ENCODE measurements at places on chromosomes 1 and 21.

DNA sequence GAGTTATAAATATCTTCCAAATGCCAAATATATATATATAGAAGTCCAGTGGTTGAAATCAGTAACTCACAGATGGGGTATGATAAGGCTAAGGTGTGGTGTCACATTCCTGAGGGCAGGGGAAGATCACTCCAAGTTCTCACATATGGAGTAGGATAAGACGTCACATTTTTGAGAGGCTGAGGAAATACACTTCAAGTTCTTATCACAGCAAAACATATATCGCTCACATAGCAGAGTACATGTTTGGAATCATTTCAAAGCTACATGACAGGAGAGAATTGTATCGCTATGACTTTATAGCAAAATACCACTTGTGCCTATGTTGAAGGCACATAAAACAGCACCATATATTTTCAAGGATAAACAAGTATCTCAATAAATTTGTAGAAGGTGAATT, 55.1 kb downstream of the RBM11 start:
- DNase-seq = no peak

GRCh38 chr1:171715813-171716251, 26.0 kb downstream of the VAMP4 start:
- DNase-seq = no peak

- no peak for DNase-seq
These were observed 73.0 kb downstream of the DAP3 start for GRCh38 chr1:155761736-155762405.

- DNase-seq = no peak
These were observed 8.1 kb downstream of the MTHFR start for GRCh38 chr1:11797525-11798216.

- DNase-seq = peak; percentile 76
These were observed 34.8 kb upstream of the ZBTB40 start for GRCh38 chr1:22416555-22417454.

- DNase-seq = no peak
These were observed 297.5 kb downstream of the HHIPL2 start for GRCh38 chr1:222250376-222250775.

- no peak for DNase-seq
These were observed 565.3 kb upstream of the NEGR1 start for GRCh38 chr1:72847651-72848050.

- no peak for DNase-seq
These were observed 98.4 kb downstream of the TTLL7 start for GRCh38 chr1:83900524-83900923.

GRCh38 chr1:182631954-182632353, 27.8 kb upstream of the RGS16 start:
- DNase-seq = no peak

DNA sequence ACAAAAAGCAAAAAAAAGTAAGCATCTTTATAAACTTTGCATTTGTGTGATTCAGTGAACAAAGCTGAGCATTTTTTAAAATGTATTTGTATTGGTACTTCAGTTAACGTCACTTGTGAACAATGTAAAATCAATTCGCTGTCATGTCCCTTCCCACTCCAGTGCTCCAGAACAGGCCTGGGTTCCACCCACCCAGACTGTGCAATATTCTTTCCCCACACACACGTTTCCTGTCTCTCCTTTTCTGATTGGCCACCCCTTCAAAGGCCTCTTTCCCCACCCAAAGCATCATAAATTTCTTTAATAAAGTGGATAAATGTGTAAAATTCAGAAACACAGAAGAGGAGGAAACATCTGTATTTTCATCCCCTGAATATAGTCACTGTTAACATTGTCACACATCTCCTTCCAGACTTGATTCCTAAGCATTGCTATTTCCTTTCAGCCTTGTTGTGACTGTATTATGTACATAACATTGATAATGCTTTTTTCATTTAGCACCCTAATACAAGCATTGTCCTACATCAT, 12.0 kb downstream of the CLEC20A start:
- DNase-seq = no peak

- DNase-seq = no peak
These were observed 186.1 kb downstream of the CLEC20A start for GRCh38 chr1:178310685-178311105.

- DNase-seq = no peak
These were observed 123.0 kb downstream of the PCBP3 start for GRCh38 chr21:45766501-45766900.

DNA sequence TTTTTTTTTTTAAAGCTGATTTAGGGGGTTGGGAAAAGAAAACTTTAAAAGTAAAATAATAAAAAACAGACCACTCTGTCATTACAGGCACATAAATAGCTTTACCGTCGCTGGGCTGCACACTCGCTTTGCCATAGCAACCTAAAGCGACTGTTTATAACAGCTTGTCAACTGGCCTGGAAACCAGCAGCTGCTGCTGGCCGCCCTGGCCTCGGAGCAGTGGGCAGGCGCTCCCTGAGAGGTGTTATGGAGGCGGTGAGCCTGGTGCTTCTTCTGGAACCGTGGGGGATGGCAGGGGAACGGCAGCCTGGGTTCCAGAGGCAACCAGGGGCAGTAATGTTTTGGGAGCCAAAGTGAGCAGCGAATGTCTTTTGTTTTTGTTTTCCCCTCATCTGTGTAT, 45.7 kb downstream of the ATP2B4 start:
- DNase-seq = peak; percentile 90

- no peak for DNase-seq
These were observed 396.7 kb downstream of the PTPRU start for GRCh38 chr1:29632806-29633615.

GRCh38 chr1:42214447-42214871, 49.9 kb upstream of the GUCA2A start:
- DNase-seq = no peak

DNA sequence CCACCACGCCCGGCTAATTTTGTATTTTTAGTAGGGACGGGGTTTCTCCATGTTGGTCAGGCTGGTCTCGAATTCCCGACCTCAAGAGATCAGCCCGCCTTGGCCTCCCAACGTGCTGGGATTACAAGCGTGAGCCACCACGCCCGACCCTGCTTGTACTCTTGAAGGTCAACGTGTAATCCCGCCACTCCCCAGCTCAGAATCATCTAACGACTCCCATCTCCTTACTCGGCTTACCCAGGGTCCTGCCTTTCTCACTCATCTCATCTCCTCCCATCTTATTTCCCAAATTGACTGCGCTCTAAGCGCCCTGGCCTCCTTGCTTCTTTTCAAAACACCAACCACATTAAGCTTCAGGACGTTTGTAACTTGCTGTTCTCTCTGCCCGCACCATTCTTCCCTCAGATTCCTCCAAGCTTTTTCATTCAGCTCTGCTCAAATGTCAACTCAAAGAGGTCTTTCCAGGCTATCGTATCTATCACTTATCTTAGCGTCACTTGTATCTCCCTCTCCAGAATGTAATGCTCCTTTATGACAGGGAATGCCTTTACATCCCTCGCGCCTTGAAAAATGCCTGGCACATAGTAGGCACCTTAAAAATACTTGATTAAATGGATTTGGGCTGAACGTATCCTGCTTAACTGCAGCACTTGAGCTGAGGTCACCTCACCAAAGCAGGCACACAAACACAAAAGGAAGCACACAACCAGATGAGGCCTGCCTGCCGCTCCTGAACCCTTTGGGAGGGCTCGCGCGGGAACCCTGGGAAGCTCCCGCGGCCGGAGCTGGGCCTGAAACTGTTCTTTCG, 1.4 kb upstream of the USP1 start:
- DNase-seq = no peak

GRCh38 chr1:151972542-151973248, 21.0 kb downstream of the S100A10 start:
- DNase-seq = no peak

- peak; percentile 11 for DNase-seq
These were observed 89.5 kb upstream of the RUNX3 start for GRCh38 chr1:25019337-25020172.

DNA sequence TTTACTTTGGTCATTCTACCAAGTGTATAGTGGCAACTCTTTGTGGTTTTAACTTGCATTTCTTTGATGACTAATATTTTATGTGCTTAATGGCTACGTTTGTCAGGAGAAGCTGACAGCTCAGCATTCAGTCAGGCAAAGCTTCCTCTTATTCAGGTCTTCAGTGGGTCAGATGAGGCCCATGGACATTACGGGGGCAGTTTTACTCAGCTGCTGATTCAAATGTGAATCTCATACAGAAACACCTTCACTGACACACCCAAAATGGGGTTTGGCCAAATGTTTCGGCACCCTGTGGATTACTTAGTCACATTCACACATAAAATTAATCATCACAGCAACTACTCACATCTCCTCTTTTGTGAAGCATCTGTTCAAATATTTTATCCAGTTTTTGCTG, 104.9 kb upstream of the PLD5 start:
- DNase-seq = no peak

DNA sequence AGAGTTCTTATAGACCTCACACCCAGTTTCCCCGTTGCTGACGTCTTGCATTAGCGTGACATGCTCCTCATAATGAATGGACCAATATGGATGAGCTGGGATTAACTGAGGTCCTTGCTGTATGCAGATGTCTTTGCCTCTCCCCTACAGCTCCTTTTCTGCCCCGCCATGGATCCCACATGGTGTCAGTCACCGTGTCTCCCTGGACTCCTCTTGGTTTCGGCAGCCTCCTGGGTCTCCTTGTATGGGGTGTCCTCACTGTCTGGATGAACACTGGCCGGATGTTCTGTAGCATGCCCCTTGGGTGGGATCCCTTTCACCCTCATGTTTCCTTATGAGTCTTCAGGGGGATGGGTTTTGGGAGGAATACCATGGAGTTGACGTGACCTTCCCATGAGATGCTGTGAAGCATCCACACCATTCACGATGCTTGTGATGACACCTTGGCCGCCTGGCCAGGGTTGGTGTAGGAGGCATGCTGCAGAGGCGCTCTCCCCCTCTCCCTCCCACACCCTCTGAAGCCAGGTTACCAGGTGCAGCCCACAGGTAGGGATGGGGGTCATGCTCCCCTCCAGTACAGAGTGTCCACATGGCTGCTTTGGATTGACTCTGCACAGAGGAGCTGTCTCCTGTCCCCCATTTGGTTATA, 4.4 kb downstream of the GJC2 start:
- DNase-seq = no peak

DNA sequence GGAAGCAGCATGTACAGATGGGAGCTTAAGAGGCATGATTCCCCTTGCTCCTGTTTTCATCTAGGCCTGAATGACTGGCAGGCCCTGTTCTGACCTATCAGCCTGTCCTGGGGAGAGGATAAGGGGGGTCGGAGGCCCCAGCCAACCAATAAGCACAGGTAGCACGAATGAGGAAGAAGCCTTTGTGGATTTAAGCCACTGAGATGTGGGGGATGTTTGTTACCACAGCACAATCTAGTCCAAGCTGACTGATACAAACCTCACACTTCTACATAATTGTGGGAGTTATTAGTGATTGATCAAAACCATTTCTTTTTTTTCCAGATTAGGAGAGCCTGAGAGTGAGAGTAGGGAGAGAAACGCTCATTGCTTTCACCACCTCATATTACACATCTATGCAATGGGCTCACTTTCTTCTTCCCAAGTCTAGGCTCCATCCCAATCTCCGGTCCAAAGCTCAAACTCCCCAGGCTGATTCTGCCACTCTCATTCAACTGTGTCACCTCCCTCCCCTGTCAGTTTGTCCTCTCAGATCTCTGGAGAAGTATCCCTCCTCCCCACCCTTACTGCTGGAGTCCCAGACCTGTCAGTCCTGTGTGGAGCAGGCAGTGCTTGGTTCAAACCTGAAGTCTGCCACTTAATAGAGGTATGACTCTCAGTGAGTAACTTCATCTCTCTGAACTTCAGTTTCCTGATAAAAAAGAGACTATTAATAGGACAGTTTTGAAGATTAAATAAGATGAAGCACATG, 220.5 kb downstream of the PTPRU start:
- DNase-seq = no peak

DNA sequence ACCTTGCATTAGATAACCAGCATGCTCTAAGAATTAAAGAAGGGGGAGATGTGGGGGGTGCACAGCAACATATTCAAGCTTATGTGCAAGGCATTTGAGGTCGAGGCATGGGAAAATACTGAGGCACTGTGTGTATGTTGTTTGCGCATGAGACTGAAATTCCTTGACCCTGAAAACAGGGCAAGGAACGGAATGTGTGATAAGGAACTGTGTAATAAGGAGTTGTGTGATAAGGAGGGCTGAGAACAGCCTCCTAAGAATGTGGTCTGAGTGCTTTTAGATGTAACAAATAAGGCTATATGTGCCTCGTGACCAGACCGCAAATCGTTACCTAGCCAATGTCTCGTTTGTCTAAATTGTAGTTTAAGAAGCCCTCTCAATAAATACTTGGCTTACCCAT, 26.5 kb upstream of the ITLN1 start:
- no peak for DNase-seq

DNA sequence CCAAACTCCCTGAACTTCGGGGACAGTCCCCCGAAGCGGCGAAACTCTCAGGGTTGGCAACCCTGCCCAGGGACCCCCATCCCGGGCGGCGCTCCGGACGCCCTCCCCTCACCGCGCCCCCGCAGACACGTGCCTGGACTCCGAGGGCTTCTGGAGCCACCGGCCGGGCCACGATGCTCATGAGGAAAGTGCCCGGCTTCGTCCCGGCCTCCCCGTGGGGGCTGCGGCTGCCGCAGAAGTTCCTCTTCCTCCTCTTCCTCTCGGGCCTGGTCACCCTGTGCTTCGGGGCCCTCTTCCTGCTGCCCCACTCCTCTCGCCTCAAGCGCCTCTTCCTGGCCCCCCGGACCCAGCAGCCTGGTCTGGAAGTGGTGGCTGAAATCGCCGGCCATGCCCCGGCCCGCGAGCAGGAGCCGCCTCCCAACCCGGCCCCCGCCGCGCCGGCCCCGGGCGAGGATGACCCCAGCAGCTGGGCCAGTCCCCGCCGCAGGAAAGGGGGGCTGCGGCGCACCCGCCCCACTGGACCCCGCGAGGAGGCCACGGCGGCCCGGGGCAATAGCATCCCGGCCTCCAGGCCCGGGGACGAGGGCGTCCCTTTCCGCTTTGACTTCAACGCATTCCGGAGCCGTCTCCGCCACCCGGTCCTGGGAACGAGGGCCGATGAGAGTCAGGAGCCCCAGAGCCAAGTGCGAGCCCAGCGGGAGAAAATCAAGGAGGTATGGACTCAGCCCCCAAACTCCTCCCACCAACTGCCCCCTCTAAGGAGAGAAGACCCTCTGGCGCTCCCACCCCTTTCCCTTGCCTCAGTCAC, 1.2 kb downstream of the MAN1C1 start:
- no peak for DNase-seq

- no peak for DNase-seq
These were observed 19.8 kb upstream of the SMYD3 start for GRCh38 chr1:246526915-246527314.

- peak; percentile 38 for DNase-seq
These were observed 160.3 kb downstream of the ETS2 start for GRCh38 chr21:38965910-38966504.

- peak; percentile 47 for DNase-seq
These were observed 44.0 kb upstream of the FMO2 start for GRCh38 chr1:171140956-171141687.

- no peak for DNase-seq
These were observed 161.8 kb downstream of the PSMG1 start for GRCh38 chr21:39021478-39021832.

Data from left hindlimb (tissue), 1 donor.